ENCODE measurements at places on chromosomes 6 and 20.

GRCh38 chr6:125013938-125014660 lies 51.9 kb downstream of the RNF217 start:
- DNase-seq = peak; percentile 26

DNA sequence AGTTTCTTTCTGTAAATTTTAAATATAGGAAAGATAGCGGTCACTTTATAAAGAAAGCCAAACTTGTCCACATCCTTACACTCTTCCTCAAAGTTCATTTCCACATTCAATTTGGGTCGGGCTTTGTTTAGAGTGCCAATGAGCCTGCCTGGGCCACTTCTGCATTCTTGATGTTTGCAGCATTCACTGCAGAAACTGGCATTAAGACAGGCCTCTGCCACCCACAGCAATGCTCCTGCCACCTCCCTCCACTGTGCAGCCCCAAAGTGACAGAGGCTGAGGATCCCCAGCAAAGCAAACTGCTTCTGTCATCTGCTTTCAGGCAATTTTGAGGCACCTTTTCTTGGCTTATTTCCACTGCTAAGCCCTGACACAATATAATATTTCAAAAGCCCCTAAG lies 61.2 kb downstream of the TNFAIP3 start:
- no peak for DNase-seq

GRCh38 chr6:17583811-17584210 lies 16.3 kb upstream of the FAM8A1 start:
- DNase-seq = no peak

- DNase-seq = no peak
Observed at GRCh38 chr6:33977606-33978411, 168.1 kb downstream of the GRM4 start.

GRCh38 chr6:31915756-31916155 lies 11.8 kb upstream of the C2 start:
- no peak for DNase-seq

DNA sequence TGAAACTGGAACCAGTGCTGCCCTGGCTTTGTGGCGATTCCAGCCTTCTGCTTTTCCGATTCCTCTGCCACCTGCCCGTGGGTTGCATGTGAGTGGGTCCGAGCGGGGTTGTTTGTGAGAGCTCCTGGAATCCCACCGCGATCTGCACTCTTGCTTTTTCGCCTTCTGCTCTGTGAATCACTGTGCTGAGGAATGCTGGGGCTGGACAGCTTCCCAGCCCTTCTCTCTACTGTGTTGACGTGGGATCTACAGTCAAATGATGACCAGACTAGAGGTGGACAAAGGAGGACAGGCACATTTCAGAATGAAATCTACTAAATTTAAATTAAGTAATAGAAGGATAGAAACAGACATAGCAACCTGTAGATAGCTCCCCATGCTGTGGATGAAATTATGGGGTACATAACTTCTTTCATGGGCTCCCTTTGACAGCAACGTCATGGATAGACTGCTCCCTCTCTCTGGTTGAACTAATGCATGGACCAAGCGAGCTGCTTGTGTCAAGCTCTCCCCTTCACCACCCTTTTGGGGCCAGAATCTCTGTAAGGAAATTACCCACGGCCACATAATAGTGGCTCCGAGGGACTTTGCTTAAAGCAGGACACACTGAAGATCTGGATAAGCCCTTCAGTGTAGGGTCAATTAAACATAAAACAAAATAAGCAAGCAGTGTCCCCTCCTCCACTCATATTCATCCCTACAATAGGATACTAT lies 2.0 kb downstream of the FNDC1 start:
- no peak for DNase-seq

DNA sequence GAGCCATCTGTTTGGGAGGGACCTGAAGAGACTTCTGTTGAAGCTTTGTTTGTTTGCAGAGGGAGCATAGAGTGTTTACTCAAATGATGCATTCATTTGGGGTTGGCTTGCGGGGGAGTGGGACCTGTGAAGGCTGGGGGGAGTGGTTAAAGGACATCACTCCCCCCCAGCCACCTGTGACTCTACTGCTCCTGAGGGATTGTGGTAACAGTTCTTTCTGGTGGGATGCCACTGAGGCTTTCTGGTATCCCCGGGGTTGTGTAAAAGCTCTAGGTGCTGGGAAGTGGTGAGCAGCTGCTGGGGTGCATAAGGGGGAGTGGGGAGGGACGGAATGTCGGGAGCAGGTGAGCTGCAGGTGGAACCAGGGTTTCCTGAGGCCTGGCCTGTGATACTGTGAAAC lies 239.2 kb upstream of the QKI start:
- no peak for DNase-seq

- DNase-seq = no peak
Observed at GRCh38 chr20:61891916-61892649, 173.6 kb downstream of the TAF4 start.

DNA sequence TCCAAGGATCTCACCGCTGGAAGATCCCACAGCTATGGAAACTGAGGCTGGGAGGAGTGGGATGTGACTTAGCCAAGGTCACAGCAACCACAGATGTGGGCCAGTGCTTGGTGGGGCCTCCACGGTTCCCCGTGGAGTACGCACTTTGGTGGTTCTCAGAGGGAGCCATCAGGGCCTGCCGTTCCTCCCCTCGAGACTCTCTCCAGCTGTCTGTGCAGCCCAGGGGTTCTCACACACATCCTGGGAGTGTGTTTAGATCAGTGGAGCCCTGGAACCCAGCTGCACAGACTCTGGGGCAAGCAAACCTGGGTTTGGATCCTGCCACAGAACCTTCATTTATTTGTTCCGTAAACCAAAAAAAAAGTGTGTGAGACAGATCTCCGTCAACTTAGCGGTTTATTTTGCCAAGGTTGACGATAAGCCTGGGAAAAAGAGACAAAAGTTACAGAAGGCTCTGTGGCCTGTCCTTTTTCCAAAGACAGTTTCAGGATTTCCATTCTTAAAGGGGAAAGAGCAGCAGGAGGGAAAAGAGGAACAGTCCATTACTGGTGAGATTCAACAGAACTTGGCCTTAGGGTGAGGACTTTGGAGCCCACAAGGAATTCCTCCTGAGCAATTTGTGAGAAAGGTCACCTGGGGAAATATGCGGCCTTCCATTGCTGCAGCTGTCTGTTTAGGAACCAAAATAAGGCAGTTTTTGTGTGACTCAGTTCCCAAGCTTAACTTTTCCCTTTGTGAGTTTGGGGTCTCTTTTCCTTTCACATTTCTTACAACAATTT lies 13.6 kb upstream of the MYMX start:
- no peak for DNase-seq

DNA sequence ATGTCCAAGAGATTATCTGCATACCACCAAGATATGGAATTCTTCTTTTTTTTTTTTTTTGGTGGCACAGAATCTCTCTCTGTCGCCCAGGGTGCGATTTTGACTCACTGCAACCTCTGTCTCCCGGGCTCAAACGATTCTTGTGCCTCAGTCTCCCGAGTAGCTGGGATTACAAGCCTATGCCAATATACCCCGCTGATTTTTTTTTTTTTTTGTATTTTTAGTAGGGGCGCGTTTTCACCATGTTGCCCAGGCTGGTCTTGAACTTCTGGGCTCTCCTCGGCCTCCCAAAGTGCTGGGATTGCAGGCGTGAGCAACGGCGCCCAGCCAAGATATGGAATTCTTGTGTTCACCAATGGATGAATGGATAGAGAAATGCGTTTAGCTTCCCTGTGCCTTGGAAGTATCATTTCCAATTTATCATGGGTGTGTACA lies 31.0 kb downstream of the POM121L2 start:
- DNase-seq = no peak

GRCh38 chr6:21846541-21847451 lies 253.2 kb downstream of the SOX4 start:
- peak; percentile 4 for DNase-seq

DNA sequence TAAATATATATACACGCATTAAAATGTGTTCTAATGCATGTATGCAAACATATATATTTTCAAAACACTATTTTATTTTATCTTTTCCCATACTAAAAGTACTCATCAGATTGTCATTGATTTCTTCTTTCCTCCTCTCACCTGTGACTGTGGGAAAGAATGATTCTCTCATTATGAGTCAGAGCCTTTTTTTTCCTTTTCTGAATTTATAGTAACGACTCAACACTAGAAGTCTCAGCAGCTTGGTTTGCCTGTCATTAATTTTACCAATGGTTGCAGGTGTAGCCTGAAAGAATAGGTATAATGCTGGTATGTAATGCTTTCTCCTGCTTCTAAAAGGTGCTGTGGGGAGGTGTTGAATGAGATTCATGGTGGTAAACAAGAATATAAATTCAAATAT lies 328.7 kb downstream of the UTRN start:
- peak; percentile 5 for DNase-seq

DNA sequence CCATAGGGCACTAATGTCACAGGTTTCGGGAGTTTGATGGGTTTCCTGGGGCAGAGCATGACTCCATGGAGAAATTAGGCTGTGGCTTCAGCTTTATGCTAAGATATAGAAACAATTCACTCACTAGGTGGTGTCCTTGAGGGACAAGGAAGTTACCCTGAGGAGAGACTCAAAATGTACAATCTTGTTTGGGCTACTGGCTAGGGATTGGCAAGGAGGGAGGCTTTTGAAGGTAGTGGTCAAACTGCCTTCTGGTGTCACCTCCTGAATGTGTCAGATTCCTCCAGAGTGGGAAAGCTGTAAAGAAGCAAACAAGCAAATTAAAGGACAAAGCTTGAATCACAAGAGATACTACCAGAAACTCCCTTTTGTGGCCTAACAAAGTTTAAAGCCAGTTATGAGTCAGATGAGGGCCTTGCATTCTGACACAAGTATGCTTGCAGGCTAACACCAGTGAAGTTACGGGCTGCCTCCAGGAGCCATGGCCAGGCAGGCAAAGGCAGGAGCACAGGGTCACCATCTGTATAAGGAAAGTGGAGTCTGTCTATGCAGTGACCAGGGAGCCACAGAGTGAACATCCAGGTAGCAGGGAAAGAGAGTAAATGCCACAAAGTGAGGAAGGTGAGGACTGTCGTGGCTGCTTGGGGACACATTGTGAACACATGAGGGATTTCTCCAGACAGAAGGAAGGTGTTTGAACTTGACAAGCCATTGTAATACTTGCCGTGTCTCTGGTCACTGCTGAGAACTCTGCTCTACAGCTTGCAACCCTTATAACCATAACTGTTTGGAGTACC lies 107.7 kb upstream of the DTNBP1 start:
- DNase-seq = no peak

DNA sequence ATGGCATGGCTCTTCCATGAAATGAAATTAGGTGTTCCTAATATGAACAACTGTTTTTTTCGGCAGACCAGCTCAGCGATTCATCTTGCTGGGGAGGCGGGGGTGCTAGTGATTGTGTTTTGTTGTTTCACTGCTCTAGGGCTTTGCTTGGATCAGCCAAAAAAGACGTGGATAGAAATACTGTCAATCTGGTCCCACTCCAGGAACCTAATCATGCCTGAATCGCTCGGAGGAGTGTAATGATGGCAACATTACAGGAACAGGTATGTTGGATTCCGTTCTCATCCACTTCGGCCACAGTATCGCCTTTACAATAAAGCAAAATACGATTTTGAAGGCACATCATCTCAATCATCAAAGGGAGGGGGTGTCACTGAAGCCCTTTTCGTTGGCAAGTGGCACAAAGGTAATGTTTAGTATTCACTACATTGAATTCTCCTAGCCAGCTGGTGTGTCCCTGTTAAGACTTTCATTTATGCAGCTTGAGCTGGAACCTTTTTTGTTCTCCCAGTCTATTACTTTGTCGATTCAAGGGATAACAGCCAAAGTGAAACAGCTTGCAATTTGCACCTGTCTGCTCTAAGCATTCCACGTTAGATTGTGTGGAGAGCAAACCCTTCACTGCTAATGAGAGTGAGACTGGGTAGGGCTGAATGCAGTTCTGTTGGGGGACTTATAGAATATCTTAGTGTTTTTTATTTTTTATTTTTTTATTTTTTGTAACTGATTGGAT lies 477.7 kb downstream of the TFAP2A start:
- DNase-seq = no peak

- DNase-seq = no peak
Observed at GRCh38 chr6:22716721-22717120, 147.4 kb downstream of the HDGFL1 start.

DNA sequence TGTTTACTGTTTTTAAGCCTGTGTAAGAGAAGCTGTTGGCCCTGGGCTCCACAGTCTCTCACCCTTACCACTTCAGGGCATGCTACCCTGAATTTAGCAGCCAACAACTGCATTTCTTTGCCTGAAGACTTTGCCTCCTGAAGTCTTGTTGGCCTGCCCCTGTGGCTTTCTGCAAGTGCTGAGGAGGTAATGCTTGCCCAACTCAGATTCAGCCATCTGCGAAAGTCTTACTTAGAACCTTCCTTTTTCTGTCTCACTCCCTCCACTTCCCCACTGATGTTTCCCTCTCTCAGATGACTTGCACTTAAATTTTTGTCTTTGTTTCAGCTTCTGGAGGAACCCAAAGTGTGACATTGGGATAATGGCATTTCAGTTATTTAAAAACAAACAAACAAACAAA lies 11.8 kb upstream of the IBTK start:
- no peak for DNase-seq

DNA sequence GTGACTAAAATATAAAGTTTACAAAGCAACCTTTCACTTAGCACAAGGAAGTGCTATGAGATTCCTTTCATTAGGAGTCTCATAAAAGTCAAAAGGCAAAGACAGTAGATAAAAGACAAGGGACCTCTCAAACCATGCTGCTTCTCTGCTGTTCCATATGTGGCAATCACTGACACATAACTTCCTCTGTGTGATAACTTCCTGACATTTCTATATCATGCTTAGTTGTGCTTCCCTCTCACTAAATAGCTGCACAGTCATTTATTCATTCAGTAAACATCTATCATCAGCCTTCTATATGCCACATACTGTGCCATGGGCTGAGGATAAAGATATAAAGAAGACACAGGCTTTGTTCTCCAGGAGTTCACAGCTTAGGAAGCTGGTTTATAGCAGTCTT lies 214.8 kb upstream of the GRIK2 start:
- no peak for DNase-seq

GRCh38 chr6:41723530-41724227 lies 11.7 kb downstream of the TFEB start:
- DNase-seq = no peak

GRCh38 chr6:15434263-15434662 lies 188.4 kb downstream of the JARID2 start:
- DNase-seq = no peak

DNA sequence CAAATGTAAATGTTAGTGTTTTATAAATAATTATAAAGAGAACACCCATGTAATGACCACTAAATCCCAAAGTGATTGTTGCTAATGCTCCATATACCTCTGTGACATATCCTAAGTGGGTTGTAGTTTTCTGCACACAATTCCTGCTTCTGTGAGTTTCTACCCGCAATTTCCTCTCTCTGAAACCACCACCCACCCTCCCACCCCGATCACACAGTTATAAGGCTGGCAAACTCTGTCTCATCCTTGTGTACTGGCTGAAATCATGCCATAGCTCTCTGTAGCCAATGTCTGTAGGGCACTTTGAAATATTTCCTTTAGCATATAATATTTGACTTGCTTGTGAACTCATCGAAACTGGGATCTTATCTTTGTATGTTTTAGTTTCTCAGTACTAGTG lies 236.6 kb downstream of the PLCB1 start:
- DNase-seq = no peak

Data from SW480 (cell line).